ENCODE measurements at places on chromosomes 2 and 18.

DNA sequence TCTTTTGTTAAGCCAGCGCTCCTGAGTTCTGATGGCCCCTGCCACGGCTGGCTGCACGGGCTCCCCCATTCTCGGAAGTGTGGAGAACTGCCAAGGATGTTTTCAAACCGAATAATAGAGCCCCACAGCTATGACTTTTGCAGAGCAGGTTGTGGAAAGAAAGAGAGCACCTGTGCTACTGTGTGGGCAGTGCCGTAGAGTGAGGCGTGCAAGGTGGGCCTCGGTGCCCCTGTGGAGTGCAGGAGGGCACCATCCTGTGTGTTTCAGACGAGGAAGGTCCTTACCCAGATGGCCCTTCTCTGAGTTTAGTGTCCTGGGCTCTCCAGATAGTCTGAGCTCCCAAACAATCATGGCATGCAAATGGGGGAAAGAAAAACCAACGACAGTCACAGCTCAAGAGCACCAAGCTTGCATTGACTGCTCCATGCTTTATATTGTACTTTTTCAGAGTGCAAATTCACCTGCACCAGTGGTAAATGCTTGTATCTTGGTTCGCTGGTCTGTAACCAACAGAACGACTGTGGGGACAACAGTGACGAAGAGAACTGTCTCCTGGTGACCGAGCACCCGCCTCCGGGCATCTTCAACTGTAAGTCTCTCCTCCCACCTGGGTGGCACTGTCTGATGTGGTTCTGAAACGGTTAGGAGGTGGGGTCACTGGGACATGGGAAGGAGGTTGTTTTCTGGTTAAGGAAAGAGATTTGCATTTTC, 219.4 kb downstream of the LDLRAD4 start:
- DNase-seq, result no peak

- DNase-seq, result peak; percentile 83
Observed at GRCh38 chr2:10036095-10036884, 7.1 kb upstream of the KLF11 start.

GRCh38 chr2:24046930-24047702, at the start of gene WDCP:
WDCP (minus strand) TSS chr2:24047391; CDS start chr2:24039494, 7,897 bp downstream.
- peak; percentile 97 for DNase-seq

GRCh38 chr2:207285473-207285815, 119.7 kb upstream of the KLF7 start:
- no peak for DNase-seq

DNA sequence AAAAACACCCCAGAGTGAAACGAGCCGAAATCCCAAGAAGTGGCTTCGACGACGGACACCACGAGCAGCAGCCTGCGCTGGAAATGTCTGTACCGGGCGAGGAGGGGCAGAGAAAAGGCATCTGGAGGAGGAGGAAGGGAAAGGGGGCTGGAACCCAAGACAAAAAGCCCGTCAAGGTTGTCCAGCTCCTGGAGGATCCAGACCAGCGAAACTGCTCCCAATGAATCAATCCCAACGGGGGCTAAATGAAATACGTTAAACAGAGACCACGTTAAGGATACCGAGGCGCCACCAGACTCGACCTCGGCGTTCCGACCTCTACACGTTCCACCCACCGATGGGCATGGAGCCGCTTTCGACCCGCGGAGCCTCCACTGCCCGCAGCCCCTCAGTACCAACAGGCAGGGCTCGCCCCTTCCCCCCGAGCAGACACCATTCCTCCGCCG, 400 bp downstream of the CCDC88A start:
- DNase-seq, result peak; percentile 60

DNA sequence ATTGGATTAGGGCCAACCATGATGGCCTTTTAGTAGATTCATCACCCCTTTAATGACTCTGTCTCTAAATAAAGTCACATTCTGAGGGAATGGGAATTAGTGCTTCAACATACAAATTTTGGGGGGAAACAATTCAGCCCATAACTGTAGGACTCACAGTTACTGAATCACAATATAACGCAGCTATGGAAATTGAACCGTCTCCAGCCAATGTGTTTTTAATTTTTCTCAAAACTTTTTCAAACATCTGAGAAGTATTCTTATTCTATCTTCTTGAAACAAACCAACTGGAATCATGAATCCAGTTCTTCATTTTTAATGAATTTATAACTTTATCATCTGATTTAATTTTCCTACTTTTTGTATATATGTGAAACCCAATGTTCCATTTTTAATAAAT, 373.1 kb upstream of the SYT4 start:
- DNase-seq, result no peak

DNA sequence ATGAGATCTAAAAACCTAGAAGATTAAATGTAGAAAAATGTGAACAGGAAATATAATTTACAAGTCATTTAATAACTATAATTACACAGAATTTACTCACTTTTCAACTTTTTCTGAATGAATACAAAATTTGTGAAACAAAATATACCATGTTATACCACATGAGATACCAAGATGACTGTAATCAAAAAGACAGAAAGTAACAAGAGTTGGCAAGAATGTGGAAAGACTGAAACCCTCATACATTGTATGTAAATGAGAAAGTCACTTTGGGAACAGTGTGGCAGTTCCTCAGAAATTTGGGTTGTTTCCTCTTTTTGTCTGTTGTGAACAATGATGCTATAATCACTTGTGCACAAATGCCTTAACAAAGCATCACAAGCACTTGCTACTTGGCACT, 145.4 kb upstream of the ZNF804A start:
- no peak for DNase-seq

- DNase-seq, result peak; percentile 40
Observed at GRCh38 chr2:12169721-12170120, 423.3 kb downstream of the LPIN1 start.

GRCh38 chr2:235043762-235044500, 92.1 kb downstream of the SH3BP4 start:
- no peak for DNase-seq

- no peak for DNase-seq
Observed at GRCh38 chr18:71754246-71754645, 789.9 kb downstream of the CBLN2 start.

- DNase-seq, result no peak
Observed at GRCh38 chr2:239130041-239130440, 270.8 kb downstream of the HDAC4 start.

GRCh38 chr2:172962824-172963223, 112.8 kb upstream of the MAP3K20 start:
- DNase-seq, result no peak

DNA sequence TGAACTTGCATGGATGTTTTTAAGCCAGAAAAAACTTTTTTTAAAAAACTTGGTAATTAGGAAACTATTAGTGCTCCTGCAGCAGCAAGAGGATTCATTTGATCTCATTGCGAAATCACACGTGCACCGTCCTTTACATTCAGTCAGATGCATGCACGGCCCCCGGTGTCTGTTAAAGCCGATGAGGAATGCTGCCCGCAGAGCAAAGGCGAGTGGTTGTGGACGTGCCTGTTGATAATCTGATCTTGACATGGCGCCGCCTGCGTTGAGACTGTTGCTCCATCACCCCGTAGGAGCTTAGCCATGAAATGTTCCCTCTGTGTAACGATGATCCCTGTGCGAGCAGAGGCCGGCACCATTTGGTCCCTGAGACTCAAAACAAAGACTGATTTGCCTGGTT, 300.0 kb downstream of the GBX2 start:
- no peak for DNase-seq

- DNase-seq, result peak; percentile 33
Observed at GRCh38 chr2:112092286-112093041, 37.4 kb downstream of the TMEM87B start.

GRCh38 chr2:113182471-113183260, 8.9 kb downstream of the PSD4 start:
- DNase-seq, result no peak

DNA sequence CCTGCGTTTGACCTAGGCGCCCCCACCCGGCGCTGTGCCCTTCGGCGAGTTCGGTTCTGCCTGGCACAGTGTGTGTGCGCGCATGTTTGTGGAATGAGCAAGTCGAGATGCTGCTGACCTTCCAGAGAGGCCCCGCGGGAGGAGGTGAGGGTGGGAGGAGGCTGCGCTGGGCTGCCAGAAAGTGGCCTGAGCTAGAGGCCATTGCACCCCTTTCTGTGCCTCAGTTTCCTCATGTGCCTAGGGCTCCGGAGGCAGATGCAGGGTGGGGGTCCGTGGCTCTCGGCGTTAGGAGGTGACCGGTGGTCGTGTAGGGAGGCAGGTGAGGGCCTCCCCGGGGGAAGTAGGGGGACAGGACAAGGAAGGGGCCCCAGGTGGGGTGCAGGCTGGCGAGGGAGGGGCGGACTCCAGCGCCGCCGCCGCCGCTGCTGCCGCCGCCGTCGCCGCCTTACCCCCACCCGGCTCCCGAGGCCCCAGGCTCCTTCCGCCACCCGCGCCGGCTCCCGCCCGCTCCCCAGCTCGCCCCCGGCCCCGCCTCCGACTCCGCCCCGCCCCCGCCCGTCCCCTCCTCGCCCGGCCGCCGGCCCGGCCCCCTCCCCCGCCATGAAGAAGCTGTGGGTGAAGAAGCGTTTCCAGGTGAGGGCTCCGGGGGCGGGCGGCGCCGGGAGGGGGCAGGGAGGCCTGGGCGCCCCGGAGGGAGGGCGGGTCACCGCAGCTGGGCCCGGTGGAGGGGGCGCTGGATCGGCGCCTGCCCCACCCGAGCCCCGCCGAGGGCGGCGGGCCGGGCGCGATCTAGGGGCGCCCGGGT, 7.0 kb downstream of the SPEG start:
- peak; percentile 94 for DNase-seq

DNA sequence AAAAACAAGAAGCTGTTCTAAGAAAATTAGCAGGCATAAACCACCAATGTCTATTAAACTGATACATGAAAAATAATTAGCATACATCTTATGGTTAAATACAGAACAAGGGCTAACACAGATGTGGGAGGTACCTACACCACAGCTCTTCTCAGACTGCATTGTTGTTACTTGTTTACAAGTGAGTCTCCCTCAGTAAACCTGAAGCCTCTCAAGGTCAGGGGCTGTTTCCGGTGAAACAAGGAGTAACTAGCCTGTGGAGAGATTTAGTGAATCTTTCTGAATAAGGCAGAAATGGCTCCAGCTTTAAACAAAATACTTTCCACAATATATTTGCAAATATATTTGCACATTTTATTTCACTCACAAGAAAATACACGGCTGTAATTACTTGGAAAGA, 244.0 kb downstream of the FIGN start:
- no peak for DNase-seq

- DNase-seq, result no peak
Observed at GRCh38 chr18:24975496-24976372, 376.2 kb downstream of the ZNF521 start.

DNA sequence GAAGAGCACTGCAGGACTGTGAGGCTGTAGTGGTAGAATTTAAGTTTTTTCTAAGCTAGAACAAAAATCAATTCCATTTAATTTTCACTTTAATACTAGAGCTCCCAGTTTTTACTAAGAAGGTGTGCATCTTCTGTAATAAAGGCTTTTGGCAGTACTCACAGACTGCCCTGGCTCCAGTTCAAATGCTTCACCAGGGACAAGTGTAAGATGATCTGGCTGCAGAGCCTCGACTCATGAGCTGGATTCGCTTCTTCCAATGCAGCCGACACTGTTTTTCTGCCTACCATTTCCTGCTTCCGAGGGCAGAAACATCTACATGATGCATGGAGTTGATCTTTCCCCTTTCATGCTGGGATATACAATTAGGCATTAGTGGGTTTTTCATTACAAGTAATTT, 87.0 kb downstream of the FARSB start:
- no peak for DNase-seq

DNA sequence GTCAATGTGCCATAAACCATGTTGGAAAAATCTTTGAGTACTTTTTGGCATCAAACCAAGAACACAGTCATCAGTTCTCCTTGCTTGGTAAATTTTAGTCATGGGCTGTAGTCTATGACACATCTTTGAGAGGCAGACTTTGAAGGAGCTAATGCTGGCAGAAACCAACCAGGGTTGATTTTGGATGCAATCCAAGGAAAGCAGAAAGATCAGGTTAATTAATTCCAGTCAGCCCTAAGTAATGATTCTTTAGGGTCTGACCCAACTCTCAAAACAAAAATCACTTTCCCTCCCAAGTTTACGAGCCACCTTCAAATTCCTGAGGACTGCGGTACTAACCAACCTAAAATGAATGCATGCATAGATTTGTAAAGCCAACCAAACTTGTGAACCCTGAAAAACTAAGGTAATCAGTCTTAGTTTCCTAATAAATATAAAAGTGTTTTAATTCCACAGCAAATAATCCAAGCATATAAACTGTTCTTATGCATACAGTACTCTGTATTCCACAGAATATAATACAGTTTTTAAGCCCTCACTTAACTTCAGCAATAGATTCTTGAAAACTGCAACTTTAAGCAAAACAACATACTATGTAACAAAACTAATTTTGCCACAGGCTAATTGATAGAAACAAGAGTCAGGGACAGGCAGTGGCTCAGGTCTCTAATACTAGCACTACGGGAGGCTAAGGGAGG, 22.0 kb downstream of the AP1S3 start:
- DNase-seq, result peak; percentile 68

DNA sequence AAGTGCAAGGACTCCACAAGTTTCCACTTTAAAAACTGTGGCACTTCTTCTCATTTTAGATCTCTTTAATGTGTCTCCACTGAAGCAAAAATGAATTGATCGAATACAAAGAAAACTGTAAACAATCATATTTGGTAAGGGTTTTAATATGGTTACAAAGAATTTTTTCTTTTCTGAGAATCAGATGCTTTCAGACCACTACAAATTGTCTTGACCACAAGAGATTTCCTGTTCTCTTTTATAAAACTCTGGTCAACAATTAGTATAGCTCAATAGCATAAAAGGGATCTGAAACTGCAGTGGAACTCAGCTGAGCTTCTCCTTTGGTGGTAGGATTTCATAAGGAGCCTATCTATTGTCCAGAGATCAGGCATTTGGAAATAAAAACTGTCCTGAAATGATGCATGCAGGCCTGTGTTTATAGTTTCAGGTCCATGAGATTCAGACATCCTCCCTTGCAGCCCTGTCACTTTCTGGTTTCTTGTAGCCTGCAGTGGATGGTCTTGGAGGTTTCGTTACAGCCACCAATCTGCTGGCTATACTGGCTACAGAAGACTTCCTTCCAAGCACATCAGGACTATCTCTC, 120.0 kb downstream of the DOCK10 start:
- no peak for DNase-seq

- peak; percentile 9 for DNase-seq
Observed at GRCh38 chr18:27656167-27656778, 471.2 kb upstream of the CHST9 start.

DNA sequence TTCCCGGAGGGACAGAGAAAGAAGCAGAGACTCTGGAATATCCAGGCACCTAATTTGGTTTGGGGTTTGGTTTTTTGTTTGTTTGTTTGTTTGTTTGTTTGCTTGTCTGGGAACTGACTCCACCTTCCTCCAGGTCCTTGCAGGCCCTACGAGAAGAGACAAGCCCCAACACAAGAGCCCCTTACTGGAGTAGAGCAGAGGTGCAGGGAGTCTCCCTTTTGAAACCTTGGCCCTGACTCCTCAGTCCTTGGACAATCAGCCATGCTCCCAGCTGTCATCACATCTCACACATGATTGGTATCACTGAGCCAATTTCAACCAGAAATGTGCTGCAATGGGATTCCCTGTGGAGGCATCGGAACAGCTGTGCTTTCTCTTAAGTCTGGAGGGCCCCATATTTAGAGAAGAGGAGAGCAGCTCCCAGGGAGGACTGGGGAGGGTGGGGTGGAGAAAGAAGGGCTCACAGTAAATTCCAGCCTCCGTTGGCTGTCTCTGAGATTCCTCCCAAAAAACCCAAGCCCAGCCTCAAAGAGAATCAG, 279.9 kb upstream of the NCKAP5 start:
- no peak for DNase-seq
